ENCODE measurements at places on chromosomes 13 and 19. TPM values are rescaled to one million over a fixed set of nuclear protein-coding genes. Genes with fewer than 3 reads are reported as not detected.

The CAMSAP3 gene
- total RNA-seq, result not detected

The RAB4B gene
- 38.6 TPM for total RNA-seq

The LIM2 gene
- total RNA-seq, result not detected

The CACNG8 gene
- under 0.01 TPM for total RNA-seq

All from myometrial cell (primary cell).